ENCODE measurements at places on chromosomes 1 and 21. TPM values are rescaled to one million over a fixed set of nuclear protein-coding genes. Genes with fewer than 3 reads are reported as not detected.

DNA sequence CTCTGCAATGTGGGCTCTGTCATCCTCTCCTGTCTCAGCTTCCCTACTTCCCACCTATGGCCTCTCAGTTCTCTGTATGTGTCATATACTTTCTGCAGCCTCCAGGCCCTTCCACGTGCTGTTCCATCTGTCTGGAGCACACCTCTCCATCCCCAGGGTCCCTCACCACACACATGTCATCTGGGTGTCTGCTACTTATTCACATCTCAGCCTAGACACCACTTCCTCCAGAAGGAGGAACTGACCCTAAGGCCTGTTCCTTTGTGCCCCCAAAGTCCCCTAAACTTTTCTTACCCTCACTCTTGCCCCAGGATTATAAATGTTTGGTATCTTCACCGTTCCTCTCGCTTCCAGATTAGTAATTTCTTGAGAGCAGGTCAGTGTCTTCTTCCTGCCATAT lies 10.1 kb downstream of the LACTBL1 start:
- no peak for DNase-seq

DNA sequence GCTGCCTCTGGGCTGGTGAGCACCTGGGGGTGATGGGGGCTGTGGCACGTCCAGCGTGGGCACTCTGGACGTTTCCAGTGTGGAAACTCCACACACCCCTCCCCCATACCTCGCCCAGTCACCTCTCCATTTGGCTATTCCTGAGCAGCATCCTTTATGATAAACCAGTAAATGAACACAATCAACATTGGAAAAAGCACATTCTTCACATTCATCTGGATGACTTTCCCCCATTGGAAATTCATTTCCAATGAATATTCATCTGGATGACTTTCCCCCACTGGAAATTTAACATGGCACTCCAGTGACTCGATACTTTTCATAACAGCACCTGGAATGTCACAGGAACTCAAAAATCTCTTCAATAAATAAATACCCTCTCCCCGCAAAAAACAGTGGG lies 104.8 kb upstream of the KRTAP19-8 start:
- DNase-seq: no peak

PGLYRP3 gene
- total RNA-seq: not detected

DNA sequence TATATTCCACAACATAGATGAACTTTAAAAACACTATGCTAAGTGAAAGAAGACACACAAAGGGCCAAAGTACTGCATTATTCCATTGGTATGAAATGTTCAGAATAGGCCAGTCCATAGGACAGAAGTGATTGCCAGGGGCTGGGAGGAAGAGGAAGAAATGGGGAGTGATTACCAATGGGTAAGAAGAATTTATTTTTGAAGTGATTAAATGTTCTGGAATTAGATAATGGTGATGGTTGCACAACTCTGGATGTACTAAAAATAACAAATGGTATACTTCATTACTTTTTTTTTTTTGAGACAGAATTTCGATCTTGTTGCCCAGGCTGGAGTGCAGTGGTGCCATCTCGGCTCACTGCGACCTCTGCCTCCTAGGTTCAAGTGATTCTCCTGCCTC lies 61.7 kb downstream of the CHD5 start:
- DNase-seq: no peak

GRCh38 chr1:75671708-75672107 lies 52.8 kb upstream of the ACADM start:
- DNase-seq: no peak
